ENCODE measurements at places on chromosomes 4 and X.

GRCh38 chr4:134337574-134337973 lies 136.0 kb upstream of the PABPC4L start:
- no peak for DNase-seq

DNA sequence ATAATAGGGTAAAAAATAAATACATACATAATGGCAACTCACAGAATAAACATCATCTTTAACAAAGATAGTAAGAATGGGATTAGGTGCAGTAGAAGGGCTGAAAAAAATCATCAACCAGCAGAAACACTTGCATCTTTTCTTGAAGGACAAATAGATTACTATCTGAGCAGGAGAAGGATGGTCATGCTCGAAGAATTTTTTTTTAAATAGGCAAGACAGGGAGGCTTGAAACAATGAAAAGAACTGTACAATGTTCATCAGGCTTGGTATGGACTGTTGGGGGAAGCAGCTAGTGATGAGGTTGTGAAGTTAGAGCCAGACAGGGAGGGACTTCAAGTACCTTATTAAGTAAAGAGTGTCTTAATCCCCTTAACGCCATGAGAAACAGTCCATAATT lies 167.4 kb upstream of the LDB2 start:
- no peak for DNase-seq

DNA sequence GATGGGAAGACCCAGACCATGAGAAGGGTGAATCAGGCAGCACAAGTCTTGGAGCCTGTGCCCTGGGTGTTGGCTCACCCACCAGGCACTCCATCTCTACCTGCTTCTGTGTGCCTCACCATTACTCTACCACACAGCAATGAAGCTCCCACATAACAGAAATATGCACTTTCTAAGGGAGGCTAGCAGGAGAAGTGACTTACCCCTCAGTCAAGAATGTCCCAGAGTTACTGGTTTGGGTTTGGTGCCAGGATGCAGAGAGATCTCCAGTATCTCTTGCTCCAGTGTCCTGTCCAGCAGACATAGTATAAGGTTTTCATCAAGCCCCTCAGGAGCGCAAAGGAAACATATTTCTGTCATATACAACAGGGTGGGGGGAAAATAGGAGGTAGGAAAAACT lies 11.3 kb upstream of the RAB40A start:
- DNase-seq, result no peak

DNA sequence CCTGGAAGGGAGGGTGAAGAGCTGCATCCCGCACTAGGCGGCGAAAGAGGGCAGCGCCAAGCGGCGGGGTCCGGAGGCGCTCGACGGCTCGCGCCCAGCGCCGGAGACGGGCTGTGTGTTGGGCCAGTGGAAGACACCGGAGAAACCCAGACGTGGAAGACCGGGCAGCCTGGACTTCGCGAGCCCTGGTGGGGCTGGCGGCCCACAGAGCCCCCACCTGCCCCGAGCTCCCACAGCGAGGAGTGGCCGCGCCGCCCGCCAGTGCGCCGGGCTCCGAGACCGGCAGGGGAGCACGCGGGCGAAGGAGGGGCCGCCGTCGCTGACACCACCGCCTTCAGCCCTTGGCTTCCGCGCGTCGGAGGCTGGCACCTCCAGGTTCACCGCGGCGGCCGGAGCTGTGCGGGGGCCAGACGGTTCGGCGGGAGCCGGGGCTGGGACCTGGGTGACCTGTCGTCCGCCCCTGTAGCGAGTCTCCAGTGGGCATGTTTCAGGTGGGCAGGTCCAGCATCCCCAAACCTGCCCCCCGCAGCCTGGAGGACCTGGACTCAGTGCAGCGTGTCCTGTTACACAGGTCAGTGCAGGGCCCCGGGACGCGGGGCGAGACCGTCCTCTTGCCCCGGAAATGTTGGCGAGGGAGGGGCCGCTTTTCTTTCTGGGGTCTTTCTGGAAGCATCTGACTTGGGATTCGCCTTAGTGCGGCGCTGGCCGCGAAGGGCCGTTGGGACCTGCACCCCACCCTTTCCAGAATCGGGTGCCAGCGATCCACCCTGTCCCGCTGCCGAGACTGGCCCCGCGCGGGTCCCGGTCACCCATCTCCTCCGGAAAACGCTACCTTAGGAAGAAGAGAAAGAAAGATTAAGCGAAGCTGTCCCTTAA lies 9.6 kb upstream of the INTU start:
- DNase-seq, result no peak

- no peak for DNase-seq
These were observed 18.0 kb downstream of the STAP1 start for GRCh38 chr4:67576538-67576937.

DNA sequence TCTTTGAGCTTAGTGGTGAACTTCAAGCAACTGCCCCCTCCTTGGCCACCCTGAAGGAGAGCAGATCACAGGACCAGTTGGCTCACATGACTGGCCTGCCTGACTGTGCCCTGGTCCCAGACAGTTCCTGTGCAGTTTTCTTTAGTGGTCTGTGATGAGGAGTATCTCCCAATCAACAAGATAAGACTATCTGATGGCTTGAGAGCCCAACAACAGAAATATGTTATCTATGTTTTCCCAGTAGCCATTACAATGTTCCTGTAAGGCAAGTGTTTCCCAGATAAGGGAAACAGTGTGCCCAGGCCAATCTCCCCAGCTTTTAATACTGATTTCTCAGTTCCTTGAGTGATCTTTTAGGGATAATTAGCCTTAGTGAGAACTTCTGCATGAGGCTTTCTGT lies 14.2 kb upstream of the TIMM8A start:
- DNase-seq, result no peak

GRCh38 chr4:125547836-125548235 lies 233.1 kb downstream of the FAT4 start:
- no peak for DNase-seq

- no peak for DNase-seq
These were observed 17.7 kb downstream of the UPRT start for GRCh38 chrX:75291611-75292010.

- no peak for DNase-seq
These were observed 29.6 kb downstream of the PDK3 start for GRCh38 chrX:24494647-24495075.

- DNase-seq, result no peak
These were observed 11.0 kb downstream of the ODAPH start for GRCh38 chr4:75566911-75567310.

- no peak for DNase-seq
These were observed 195.9 kb downstream of the CHM start for GRCh38 chrX:85851418-85851817.
